CD4-positive, alpha-beta T cell treated with Interleukin-4 for 4 hours (primary cell): ENCODE measurements at places on chromosomes 3 and 15.

- no peak for DNase-seq
These were observed 1044.0 kb downstream of the IGSF11 start for GRCh38 chr3:117990627-117991026.

- no peak for DNase-seq
These were observed 123.2 kb downstream of the TP63 start for GRCh38 chr3:189754356-189754755.

GRCh38 chr3:39707314-39707909 is 102.0 kb upstream of the MYRIP start:
- DNase-seq, result peak; percentile 8

GRCh38 chr3:59517388-59517787 is 467.6 kb upstream of the CFAP20DC start:
- DNase-seq, result no peak

GRCh38 chr15:48582452-48583247 is 62.9 kb downstream of the FBN1 start:
- no peak for DNase-seq

DNA sequence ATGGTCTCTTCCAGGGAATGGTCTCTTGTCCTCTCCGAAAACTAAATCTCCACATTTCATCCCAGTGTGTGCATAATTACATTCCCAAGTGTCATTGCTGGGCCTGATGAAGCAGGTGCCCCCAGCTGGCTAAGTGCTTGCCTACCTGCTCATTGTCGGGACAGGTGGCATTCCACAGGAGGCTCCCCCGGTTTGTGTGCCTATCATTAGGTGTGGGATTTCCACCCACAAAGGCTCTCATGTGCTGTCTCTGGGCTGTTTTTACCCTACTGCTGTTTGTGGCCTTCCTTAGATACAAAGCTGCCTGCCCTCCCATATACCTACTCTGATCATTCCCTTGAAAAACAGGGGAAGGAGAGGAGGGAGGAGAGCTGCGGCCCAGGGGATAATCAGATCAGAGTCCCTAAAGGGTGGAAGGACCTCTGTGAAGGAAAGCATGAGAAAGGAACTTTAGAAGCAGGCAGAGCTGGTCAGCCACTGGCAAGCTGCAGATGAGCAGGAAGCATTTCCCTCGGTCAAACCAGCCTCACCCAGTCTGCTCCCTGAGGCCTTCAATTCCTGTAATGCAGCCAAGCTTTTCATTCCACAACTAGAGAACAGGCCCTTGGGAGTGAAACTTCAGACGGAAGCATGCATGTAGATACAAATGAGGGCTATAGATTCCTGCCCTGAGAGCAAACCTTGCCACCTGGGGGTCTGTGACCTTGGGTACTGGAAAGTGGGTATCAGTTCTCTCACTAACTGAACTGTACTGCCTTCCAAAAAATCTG is 60.7 kb upstream of the HEG1 start:
- no peak for DNase-seq

DNA sequence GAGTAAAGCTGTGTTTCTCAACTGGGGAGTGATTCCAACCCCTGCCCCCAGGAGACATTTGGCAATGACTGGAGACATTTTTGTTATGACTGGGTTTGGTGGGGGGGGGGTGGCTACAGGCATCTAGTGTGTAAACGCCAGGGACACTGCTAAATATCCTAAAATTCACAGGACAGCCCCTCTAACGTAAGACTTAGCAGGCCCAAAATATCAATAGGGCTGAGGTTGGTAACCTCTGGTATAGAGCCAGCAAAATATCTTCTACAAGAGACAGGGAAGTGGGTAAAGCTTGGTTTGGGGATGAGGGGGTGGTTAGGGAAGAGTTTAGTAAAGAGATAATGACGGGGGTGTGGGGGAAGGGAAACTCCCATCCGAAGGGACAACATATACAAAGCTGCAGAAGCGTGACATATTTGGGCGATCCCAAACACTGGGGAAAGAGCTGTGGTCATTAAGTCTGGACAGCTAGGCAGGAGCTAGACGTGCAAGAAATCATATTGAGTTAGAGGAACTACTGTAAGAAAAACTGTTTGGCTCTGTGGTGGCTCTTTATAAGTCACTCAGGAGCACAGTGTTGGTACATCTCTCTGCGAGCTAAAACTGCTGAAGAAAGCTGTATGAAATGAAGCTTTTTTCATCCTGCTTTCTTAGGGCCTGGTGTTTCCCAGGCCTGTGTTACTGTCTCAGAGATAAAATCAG is 697 bp upstream of the TRIM69 start:
- no peak for DNase-seq

GRCh38 chr3:181017690-181018089 is 28.2 kb upstream of the DNAJC19 start:
- DNase-seq, result no peak

GRCh38 chr3:98290916-98291315 is 8.6 kb downstream of the OR5H2 start:
- no peak for DNase-seq

DNA sequence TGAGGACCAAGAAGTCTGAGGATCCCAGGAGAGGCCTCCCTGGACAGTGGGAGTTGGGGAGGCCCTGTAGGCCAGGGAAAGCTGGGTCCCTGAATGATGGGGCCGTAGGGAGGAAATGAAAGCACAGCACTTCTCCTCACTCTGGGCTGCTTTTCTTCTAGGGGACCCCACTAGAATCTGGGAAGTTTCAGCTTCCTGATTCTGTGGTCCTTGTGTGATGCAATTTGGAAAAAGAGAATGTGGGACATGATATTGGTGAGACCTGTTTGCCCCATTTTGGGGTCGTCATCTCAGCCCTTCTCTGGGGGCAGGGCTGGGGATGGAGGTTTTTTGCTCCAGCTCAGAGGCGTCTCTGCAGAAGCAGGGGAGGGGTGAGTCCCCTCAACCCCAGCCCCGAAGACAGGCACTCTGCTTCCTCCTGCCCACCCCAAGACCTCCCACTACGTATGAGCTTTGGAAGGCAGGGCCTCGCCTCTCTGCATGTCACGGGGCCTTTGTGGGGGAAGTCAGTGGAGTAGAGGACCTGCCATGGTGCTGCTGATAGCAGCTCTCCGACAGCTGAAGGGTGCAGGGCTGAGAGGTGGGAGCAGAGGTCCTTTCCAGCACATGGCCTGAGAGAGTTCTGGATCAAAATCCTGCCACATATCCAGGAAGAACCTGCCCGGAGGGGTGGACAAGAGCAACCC is 1.5 kb upstream of the SNX22 start:
- DNase-seq, result no peak

DNA sequence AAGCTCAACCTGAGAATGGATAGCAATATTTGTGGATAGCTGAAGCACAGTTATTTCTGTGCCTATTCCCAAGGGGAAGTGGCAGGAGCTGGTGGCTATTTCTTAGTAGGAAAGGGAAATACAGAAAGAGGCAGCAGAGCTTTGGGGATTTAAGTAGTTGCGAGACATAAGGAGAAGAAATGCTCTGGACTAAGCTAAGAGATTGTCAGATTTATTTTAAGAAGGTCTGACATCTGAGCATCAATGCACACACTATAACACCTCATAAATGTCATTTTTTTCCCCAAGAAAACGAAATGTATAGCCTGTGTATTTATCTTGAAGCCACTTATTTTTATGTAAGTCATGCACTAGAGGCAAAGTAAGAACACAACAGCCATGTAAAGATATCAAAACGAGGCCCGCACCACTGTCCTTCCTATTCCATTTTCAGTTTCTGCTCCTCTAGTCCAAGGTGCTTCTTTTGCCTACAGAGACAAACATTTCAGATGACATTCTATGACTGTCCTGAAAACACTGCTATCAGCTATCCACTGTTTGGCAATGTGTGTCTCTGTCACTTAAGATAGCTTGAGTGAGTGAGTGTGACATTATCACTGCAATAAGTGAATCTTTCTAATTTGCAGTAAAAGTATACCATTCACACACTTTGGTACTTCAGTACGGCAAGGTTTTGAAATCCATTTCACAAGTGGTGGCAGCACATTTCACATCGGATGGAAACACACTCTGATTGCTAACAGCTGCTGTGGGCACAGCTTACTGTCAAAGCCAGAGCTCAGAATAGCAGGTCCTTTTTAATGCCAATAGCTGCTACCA is 62.7 kb upstream of the ICE2 start:
- no peak for DNase-seq

GRCh38 chr3:136544532-136544931 is 207.6 kb downstream of the STAG1 start:
- DNase-seq, result no peak

DNA sequence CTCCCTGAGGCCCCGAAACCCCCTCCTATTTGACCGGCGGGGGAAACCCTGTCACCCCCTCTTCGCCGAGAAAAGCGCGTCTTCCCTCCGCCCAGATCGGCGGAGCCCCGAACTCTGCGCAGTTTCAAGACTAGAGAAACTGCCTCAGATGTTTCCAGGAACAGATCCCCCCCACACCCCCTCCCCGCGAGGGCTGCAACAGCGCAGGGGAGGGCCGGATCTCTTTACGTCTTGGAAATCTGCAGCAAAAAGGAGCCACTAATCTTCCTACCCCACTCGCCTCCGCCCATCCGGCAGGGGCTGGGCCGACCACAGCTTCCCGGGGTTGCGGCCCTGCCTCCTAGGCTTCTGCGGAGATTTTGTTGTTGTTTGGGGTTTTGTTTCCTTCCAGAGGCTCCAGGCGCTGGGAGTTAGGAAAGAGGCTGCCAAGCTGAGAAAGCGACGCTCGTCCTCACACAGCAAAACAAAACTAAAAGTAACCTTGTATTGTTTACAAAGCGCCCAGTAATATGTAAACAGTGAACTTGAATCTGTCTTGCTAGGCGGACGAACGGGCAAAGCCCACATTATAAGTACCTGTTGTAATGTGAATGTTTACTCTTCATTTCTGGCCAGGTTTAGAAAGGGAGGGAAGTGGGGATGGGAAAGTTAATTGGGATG is 2.2 kb downstream of the FOXB1 start:
- DNase-seq, result peak; percentile 48

DNA sequence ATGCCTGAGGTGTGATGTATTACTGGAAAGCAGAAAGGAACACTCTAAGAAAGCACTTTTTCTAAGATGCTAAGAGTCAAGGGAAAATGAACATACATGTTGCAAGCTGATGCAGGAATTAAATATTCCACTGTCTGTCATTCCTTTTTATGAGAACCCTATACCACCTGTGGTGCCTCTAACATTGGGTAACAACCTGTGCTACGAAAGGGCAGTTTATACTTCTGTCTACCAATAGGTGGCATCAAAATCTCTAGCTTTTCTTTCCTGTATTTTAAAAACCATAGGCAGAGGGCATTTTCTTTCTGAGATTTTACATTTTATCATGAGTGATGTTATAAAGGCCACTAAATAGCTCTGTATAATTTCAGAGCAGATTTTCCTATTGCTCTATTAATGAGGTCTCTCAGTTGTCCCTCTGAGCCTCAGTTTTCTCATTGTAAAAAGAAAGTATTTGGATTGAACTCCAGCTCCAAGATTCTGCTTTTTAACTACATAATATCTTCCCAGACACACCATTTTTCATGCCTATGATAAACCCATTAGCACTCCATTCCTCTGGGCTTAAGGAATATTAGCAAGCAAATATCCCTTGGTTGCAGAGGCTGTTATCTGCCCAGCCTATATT is 3.5 kb upstream of the CPNE4 start:
- no peak for DNase-seq

DNA sequence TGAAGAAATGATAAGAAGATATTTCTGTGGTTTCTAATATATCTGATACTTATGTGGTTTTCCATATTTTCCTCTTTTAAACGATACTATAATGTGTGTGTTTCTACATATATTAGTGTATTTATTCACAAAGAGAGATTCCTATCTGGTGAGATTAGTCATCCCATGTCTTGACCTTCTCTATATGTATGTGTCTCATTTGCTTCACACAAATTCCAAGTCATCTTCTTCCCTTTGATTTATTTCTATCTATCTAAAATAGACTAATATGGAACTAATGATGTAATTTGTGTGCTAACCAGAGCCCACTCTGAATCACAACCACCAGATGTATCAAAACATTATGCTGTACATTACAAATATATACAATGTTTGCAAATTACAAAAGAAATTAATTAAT is 154.7 kb upstream of the KCNMB2 start:
- no peak for DNase-seq

DNA sequence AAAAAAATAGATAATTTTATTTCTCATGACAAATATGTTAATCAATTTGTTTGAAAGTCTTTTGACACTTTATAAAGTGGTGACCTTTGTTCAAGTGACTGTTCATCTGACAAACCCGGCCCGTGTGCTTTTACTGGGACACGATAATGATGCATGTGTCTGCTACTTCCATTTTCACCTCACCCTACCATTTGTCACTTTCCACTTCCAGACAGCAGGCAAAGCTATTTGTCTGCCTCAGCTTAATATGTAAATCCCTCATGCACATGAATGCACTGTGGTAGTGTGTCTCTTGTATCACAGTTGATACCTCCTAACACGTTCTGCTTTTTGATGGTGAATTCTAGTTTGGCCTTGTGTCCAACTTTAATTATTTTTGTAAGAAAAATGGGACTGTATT is 204.3 kb downstream of the BBX start:
- no peak for DNase-seq

DNA sequence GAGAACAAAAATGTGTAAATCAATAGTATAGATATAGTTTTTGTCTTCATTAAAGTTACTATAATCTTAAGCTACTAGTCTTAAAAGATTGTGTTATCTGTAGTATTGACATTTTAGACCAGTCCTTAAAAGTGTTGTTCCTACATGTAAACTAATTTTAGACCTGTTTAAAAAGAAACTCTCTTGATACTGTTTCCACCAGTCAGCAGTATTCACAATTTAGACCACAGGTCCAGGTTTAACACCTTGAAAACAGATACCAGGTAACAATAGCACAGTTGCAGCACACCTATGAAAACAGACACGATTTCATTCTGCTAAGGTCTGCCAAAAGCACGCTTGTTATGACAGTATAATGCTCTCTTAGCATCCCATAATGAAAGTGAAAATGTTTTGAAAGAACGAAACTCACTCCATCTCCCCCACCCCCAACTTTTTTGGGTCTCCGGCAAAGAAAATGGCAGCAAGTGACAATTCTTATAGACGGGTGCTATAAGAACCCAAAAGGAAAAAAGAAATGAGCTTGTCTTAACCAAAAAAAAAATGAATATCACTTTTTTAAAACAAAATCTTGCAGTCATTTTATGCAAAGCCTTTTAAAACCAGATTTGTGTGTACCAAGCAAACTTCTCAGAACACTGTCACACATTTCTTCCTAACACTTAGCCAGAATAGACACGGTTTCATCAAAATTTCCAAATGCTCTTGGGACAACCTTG is 1.6 kb downstream of the EIF4E3 start:
- DNase-seq, result peak; percentile 74

DNA sequence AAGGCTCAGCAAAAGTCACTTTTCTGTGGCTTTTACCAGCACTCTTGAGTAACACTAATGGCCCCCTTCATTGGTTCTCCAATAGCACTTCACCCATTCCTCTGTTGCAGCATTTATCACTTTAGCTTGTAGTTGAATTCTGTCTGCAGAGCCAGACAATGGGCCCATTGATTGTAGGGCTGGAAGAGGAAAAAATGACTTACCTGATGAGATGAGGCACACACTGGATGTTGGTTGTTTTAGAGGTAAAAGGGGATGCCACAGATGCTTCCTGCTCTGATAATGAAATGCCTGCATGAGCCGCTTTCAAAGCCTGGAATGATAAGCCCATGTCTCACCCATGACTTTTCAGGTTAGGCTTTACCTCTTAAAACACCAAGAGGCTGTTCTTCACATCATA is 64.3 kb downstream of the PLAAT1 start:
- no peak for DNase-seq
